ENCODE measurements at places on chromosomes 11 and 22. TPM values are rescaled to one million over a fixed set of nuclear protein-coding genes. Genes with fewer than 3 reads are reported as not detected.

DNA sequence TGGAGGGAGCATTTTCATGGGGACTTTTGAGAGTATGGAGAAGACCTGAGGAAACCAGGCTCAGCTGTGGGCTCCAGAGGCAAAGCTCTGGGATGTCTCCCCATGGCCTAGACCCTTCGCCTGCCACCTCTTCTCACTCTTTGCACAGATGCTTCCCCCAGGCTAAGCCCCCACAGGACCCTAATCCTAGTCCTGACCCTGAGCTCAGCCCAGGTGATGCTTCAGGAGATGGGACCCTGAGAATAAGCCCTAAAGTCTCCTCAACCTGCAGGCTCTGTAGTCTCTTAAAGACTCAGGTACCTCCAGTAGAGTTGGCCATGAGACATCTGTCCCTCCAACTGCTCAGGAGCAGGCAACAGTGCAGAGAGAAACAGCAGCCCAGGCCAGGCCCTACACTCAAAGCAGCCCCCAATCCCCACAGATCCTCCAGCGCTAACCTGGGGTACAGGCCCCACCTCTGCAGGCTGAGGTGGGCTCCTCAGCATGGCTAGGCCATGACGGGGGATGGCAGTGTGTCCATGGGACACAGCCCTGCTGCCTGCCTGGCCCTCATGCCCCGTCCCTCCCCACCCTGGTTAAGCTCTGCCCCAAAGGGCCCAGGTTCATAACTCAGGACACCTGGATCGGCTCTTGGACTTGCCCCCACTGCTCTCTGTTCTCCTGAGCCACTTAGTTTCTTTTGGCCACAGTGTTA is 39.4 kb downstream of the GGTLC2 start:
- ATAC-seq: no peak

DNA sequence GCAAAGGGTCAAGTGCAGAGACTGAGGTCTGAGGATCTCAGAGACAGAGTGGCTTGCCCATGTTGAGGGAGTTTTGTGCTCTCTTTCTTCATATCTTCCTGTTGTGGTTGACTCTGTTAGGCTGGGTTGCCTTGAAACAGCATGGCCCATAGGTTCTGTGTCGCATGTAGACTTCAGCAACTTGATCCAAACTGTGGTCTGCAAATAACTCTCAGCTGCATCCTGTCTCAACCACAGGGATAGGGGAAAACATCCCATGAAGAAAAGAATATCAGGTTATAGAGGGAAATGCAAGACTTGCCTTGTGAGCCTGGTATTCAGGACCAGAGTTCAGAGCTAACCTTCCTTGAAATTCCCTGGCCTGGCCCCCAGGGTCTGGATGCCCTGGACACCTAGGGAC is 69.4 kb downstream of the FLI1 start:
- no peak for ATAC-seq

GRCh38 chr22:49953027-49953679 is 7.4 kb upstream of the PIM3 start:
- no peak for ATAC-seq

DNA sequence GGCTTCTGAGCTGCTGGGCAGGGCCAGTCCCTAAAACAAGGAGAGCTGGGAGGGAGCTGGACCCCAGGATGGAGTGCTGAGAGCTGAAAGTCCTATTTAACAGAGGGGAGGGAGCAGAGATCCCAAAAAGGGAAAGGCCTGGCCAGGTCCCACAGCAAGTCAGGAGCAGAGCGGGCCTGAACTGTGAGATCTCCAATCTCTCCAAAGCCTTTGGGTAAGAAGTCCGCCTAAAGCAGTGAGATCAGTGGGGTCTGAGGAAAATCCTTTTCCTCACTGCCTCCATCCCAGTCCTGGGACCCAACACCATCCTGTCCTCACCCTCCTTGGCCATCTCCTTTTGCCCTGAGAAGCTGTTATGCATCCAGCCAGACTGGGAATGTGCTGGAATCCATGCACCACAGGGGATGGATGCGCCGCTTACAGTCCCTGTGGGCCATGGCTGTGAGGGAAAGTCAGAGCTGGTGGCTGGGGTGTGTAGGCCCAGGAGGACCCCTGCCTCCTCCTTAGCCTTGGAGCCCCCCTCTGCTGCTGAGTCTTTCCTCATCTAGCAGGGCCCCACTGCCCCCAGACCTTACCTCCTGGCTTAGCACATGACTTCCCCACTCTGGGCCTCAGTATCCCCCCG is 8.6 kb downstream of the LRRC75B start:
- ATAC-seq: peak; percentile 14

DNA sequence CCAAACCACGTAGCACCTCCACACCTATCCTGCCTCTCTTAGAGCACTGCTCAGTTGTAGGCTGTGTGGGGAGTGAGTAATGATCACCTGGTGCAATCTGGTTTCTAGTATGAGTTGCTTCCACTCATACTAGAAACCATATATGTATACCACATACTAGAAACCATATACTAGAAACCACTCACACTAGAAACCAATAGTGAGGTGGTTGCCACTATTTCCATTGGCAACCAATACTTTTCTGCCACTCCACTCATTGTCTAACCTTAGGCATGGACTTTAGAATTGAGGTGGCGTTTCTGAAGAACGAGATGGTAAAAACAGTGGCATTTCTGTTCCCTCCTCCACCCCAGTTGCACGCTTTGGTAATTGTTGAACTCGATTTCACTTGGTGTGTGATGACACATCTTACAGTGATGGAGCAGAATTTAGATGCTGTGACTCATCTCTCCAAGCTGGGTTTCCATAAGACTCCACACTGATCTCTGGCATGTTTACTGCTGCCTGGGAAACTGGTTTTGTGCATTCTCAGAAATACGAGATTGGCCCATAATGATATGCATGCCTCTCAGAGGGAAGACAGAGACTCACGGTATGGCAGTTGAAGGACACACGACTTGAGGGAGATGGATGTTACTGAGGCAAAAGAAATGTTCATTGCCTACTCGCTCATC is 82.9 kb downstream of the KIRREL3 start:
- ATAC-seq: no peak

- ATAC-seq: no peak
Measured at GRCh38 chr11:116070520-116070919, 566.3 kb upstream of the CADM1 start.

- no peak for ATAC-seq
Measured at GRCh38 chr11:126528075-126528474, 172.6 kb downstream of the ST3GAL4 start.

DNA sequence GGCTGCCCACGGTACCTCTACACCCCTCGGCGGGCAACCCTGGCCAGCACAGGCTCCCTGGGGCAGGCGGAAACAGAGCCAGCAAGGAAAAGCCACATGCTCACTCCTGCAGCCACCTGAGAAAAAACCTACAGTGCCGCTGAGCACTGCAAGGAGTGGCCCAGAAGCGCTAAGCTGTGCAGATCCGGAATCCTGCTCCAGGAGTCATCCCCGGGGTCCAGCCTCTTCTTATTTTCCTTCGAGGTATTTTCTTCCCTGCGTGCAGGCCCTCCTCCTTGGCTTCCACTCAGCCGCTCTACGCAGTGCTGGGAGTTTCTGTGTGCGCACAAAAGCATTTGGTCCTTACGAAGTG is 81.0 kb downstream of the TRMU start:
- no peak for ATAC-seq

DNA sequence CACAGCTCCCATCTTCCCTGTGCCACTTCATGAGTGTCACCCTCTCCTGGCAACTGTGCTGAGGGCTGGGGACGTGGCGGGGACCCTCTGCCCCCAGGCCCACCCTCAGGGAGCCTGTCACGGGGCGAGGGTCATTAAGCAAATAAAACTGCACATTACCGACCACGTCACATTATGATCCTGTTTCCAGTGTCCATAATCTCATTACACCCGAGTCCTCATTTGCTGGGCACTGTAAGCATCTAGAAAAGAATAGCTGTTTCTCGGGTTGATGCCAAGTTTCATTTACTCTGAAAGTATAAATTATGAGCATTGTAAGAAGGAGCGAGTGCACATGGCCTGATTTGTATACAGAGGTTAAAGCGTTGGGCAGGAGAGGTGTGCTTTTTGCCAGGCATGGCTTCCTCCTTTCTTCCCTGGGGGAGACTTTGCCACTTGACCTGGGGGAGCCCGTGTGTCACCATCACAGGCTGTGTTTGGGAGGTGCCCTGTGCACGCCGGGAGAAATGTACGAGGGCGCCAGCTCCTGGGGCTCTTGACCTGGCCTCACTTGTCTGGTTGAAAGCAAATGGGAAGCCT is 50.5 kb downstream of the LRP5 start:
- ATAC-seq: peak; percentile 16

DNA sequence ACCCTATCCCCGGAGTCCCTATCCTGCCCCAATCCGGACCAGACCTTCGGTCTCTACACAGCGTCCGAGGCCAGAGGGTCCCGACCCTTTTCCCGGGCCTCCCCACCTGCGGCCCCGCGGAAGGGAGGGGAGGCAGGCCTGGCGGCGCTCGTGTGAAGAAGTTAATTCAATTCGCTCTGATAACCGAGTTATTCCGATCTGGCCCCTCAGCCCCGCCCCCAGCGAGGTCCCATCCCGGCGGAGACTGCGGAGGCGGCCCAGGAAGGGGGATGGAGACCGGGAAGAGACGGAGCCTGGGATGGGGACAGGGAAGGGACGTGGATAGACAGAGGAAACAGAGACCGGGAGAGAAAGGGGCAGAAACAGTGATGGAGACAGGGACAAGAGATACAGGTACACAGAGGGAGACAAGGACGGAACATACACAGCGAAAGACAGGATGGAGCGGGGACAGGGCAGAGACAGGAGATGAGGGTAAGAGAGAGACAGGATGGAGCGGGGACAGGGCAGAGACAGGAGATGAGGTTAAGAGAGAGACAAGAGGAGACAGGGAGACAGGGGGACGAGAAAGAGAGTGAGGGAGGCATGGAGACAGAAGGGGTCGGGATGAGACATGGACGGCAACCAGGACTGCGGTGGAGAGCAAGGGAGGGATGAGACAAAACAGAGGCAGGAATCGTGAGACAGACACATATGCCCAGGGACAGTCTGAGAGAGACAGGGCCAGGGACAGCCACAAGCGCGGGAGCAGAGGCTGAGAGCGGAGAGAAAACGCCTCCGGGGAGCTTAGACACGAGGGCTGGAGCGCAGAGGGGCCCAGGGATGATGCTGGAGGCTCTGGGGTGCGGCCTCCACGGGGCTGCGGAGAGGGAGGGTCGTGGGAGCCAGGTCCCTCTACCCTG is 636 bp upstream of the PHOX2A start:
- no peak for ATAC-seq

- ATAC-seq: no peak
Measured at GRCh38 chr11:24598641-24599040, 101.8 kb downstream of the LUZP2 start.

DNA sequence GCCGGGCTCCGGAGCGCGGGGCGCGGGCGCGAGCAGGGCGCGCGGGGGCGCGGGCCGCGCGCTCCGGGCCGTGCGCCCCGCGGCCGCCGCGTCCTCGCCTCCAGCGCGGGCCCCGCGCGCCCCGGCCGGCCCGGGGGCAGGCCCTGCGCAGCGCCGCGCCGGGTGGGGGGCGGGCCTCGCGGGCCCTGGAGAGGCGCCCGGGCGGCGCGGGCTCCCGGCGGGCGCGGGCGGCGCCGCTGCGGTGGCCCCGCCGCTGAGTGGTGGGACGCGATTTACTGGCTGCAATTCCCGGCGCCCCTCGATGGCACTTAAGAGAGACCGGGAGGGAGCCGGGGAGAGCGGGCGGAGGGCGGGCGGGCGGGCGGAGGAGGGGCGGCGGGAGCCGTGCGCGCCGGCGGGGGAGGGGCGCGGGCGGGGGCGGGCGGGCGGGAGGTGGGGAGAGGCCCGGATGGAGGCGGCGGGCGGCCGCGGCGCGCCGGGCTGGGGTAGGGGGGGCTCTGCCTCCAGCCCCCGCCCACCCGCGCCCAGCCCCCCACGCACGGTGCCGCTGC is 73.2 kb upstream of the TCF20 start:
- peak; percentile 70 for ATAC-seq

DNA sequence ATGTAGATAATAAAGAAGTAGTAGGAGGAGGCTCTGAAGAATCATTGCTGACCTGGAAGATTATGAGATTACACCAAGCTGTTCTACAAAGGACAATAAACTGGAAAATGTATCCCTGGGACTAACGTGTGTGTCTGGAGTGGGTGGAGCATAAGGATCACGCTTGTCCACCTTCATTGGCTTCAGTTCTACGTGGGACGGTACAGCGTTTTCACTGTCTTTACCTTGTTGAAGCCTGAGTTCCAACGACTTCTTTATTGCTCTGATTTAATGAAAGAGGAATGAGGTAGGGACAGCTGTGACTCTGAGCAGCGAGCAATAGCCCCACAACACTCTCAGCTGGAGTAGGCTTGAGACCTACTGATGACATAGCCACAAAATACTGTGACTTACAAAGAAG is 87.0 kb downstream of the ARHGAP42 start:
- ATAC-seq: no peak

DNA sequence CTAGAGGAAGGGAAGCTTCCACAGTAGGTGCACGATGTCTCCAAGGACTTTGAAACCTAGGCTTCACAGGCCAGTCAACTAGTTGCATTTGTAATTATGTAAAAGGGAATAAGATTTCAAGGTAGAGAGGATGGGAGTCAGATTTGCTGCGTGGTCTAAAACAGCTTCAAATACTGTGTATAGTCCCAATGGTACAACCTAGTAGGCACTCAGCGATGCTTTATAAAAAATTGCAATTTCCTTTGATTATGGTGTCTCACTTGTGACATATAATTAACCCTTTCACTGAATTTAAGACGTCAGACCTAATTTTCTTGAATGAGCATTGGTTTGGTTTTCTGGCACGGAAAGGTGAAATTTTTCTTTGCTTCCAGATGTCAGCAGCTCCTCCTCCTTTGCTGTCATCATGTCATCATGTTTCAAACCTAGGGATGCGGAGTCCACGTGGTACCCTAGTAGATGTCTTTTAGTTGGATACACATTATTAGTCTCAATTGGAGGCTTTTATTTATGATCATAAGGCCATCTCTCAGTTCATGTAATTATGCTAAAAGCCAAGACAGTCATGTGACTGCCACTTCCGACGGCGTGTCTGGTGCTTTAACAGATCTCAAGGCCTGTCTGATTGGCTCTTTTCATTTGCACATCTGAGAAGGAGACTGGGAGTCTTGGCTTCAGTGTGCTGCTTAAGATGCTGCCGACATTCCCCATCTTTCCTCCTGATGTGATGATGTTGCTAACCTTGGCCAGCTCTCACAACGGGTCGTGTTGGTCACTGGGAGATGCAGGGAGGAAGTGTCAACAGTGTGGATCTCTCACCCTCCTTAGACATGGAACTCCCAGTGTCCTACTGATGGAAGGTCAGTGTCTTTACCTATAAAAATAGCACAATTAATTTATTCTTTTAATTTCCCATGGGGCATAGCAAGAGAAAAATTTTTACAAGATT is 134.0 kb downstream of the HIPK3 start:
- ATAC-seq: no peak

The CLDN5 gene
- 149 TPM for total RNA-seq

The KCNQ1 gene
- 12.7 TPM for total RNA-seq

The SERPING1 gene
- 445 TPM for total RNA-seq

The DCHS1 gene
- 35.4 TPM for total RNA-seq

The IL17REL gene
- not detected for total RNA-seq

The OR52I2 gene
- total RNA-seq: not detected

The CD3D gene
- total RNA-seq: 1.8 TPM

The MMP11 gene
- 8.4 TPM for total RNA-seq

The CWF19L2 gene
- total RNA-seq: 47.3 TPM

The TRIM49C gene
- total RNA-seq: not detected

The OR52N4 gene
- total RNA-seq: not detected

The SLC5A4 gene
- 0.39 TPM for total RNA-seq

Measured in gastroesophageal sphincter (tissue), 4 donors.